ENCODE measurements at places on chromosomes 4 and X.

GRCh38 chrX:50000937-50001542, 78.6 kb downstream of the CLCN5 start:
- no peak for DNase-seq

DNA sequence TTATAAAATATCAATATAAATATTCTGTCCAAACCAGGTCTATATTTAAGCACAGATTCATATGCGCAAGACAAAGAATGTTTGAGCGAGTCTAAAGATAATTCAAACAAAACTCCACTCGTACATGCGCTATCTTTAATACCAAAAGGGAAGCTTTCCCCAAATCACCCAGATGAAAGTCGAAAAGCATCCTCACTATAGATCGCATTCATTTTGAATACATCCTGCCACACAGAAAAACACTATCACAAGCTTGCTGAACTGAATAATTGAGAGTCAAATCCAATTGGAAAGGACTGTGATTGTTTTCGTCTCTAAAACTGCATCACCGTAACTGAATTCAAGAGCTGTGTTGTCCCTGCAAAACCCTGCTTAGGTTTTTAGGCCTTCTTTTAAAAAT, 685 bp downstream of the TASL start:
- no peak for DNase-seq

GRCh38 chrX:129553619-129554288, 13.7 kb downstream of the OCRL start:
- DNase-seq, result no peak

- DNase-seq, result no peak
Observed at GRCh38 chr4:115781528-115782146, 668.2 kb upstream of the NDST4 start.

DNA sequence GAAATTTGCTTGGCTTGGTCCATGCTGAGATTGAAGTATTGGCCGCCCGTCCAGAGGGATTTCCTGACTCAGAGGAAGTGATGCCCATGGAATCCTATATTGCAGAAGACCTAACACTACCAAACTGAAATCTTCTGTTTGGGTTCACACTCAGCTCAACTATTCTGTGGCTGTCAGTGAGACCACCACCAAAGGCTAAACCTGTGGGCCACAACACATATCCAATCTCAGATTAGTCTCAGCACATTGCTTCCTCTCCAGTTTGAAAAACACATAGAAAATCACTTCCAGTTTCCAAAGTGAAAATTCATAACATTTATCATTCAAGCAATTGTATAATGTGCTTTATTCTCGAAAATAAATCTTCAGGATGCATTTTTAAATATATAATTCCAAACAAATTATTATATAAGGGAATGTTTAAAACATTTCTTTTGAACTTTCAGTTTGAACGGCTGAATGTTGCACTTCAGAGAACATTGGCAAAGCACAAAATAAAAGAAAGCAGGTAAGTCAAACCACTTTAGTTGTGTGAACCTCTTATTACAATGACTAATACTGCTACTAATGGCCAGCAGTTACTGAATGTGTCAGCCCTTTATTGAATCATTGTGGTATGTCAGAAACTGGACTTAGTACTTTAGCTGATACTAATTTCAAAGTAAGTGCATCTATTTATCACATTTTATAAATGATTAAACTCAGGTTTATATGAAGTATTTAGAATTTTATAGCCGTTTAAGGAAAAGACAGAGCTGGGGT, 37.0 kb downstream of the GUCY1A1 start:
- DNase-seq, result no peak

- no peak for DNase-seq
Observed at GRCh38 chrX:31497086-31497485, 425.2 kb upstream of the FTHL17 start.

DNA sequence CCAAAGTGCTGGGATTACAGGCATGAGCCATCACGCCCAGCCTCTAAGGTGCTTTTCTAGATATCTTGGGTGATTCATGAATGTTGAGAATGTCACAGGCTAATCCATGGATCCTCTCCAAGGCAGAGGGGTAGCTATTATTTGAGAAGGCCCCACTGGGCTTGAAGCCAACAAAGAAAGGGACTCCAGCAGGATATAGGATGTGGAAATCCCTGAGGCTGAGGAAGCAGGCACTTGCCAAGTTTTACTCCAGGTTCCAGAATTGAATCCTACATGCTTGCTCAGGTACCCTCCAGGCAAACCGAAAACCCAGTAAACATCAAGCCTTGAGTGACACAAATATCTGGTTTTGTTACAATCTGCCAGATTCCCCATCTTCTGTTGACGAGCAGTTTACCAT, 15.8 kb downstream of the NLGN3 start:
- DNase-seq, result no peak

DNA sequence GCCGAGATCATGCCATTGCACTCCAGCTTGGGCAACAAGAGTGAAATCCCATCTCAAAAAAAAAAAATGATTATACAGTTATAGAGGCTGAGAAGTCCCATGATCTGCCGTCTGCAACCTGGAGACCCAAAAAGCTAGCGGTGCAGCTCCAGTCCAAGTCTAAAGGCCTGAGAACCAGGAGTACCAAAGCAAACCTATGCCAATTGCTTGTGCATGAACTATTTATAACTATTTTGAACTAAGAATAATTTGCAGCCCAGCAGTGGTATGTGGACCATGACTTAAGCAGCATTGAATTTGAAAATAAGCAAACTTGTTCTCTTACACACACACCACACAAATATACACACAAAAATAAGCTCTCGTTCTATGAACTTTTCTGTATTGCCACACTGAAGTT, 51.8 kb downstream of the TASL start:
- DNase-seq, result no peak

DNA sequence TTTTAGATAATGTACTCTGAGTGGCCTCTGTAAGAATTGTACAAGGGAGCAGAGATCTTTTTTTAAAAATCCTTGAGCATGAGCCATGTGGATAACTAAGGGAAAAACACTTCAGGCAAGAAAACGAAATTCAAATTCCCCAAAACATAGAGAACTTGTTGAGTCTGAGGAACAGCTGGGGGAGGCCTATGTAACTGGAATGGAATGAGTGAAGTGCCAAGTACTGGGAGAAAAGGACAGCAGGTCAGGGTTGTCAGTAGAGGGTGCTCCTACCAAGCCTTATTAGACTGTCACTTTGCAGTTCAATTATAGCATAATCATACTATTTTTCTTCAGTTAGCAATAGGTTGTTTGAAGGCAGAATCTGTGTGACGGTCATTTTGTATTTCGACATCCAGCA, 135.1 kb downstream of the ARHGAP6 start:
- DNase-seq, result no peak

- no peak for DNase-seq
Observed at GRCh38 chr4:145168581-145169187, 11.7 kb downstream of the OTUD4 start.

DNA sequence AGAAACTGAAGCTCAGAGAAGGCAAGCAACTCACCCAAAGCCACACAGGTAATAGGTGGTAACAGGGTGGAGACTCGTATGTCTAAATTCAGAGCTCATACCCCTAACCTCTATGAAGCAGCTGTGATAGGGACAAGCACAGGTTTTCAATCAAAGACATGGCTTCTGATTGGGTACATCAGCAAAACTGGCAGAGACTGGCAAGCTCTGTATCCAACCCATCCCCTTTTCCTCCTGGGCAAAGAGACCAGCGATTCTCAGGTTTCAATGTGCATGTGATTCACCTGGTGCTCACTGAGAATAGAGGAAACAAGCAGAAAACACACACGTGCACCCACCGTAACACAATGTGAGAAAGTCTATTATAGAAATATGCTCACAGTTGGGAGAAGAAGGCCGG, 153.0 kb downstream of the SMIM20 start:
- DNase-seq, result no peak

DNA sequence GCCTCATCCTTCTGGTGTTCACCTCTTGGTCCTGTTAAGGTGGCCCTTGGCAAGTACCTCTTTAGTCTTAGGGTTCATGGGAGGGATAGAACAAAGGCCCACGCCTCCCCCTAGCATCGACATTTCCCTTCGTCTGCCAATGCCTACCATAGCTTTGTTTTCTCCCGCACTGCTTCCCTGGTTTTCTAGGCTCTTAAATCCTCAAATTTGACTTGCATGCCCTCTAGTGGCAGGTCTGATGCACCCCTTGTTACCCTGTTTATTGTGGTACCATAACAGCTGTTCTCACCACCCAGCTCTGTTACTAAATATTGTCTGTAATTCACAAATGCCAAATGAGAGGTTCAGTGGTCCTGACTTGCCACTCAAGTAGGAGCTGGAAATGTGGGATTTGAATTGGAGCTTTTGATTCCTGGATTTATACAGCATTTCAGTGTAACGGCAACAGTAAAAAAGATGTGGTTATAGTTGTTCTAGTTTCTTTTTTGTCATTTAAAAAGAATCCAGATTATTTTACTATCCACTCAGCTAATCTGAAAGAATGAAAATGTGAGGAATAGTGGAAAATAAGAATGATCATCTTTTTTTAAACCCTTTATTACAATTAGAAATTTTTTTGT, 100.1 kb downstream of the REPS2 start:
- peak; percentile 24 for DNase-seq

- DNase-seq, result peak; percentile 51
Observed at GRCh38 chrX:69285401-69285877, 120.2 kb upstream of the PJA1 start.

- DNase-seq, result no peak
Observed at GRCh38 chrX:21799767-21800166, 39.6 kb upstream of the MBTPS2 start.

DNA sequence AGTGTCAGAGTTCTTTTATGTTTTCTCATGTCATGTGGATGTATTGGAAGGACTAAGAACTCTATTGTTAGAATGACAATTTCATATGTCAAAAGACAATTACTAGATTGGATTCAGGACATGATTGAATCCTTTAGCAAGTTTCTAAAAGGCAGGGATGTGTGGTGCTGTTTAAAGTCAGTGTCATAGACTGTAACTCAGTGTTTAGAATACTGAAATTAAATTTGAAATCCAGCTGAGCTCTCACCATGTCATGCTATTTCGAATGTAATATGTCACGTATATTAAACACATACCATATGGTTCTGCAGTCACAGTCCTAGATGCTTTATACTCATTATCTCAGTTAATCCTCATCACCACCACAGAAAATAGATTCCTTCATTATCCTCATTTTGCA, 7.8 kb downstream of the GUCY1B1 start:
- DNase-seq, result no peak

DNA sequence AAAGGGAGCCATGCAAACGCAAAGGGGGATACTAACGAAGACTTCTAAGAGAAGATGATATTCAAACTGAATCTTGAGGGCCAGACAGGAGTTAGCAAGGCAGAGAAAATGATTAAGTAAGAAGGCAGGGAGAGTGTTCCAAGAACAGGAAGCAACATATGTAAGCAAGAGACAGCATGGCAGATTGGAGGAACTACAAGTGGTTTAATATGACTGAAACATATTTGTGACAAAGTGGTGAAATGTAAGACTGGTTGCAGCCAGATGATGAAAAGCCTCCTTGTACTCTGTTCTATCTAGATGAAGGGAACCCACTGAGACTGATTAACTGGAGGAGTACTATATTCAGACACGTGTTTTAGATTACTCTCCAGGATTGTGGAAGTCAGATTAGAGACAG, 116.6 kb upstream of the DIAPH2 start:
- DNase-seq, result no peak

- DNase-seq, result no peak
Observed at GRCh38 chr4:146283758-146284651, 69.7 kb downstream of the REELD1 start.

- DNase-seq, result no peak
Observed at GRCh38 chrX:56797574-56798338, 68.7 kb downstream of the NBDY start.

GRCh38 chr4:121551881-121552280, 144.9 kb downstream of the ANXA5 start:
- DNase-seq, result no peak

DNA sequence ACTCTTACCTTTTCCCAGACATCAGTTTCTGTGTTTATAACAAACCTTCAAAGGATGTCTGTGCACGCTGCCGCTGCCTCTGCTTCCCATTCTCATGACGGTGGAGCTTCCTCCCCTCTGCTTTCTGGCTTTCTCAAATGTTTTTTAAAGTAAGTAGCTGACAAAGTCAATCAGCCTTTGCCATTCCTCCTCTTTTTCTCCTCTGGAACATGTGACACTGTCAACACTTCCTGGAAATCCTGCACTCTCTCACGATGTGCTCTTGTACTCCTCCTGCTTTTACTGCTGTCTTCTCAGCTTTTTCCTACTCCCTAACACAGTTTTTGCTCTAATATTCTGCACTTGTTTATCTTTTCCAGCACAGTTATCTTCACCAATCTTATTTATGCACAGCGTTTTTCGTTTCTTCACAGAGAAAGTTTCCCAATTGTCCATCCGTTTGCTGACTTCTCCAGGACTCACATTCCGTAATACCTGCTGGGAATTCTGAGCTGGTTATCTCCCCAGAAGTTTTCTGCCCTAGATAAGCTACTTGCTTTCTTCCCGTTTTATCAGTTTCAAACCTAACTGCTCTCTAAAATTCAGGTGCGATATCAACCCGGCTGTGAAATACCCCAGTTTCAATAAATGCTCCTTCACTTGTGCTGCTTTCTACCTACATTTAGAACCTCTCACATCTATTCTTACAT, 465.6 kb upstream of the AGA start:
- DNase-seq, result no peak

DNA sequence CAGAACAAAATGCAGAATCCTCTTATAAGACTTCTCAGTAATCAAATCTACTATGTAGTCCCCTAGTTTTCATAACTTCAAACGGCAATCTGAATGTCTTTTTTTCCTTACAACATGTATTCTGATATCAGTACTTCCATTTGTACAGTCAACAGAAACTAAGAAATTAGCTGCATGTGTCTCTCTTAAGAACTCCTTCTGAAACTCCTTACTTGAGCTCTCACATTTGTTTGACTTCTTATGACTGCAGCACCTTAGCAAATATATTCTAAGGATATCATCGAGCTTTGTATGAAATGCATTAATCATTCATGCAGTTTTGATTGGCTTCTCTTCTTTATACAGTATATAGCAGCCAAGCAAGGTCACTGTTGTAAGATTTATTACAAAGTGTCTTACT, 77.0 kb downstream of the TMEM47 start:
- DNase-seq, result no peak

GRCh38 chr4:107151173-107151572, 115.1 kb upstream of the DKK2 start:
- no peak for DNase-seq

- peak; percentile 54 for DNase-seq
Observed at GRCh38 chrX:154458116-154458953, at the start of gene PLXNA3. Gene PLXNA3 (plus strand): TSS chrX:154458281. CDS start chrX:154460184, 1,903 bp downstream.

GRCh38 chr4:177242651-177243286, 66.9 kb upstream of the NEIL3 start:
- DNase-seq, result no peak

- DNase-seq, result peak; percentile 54
Observed at GRCh38 chrX:75522565-75523431, at the start of gene ZDHHC15. Gene ZDHHC15 (minus strand): TSS chrX:75523037. CDS start chrX:75523024, 13 bp downstream.

GRCh38 chrX:20362268-20363267, 95.9 kb upstream of the RPS6KA3 start:
- DNase-seq, result no peak

DNA sequence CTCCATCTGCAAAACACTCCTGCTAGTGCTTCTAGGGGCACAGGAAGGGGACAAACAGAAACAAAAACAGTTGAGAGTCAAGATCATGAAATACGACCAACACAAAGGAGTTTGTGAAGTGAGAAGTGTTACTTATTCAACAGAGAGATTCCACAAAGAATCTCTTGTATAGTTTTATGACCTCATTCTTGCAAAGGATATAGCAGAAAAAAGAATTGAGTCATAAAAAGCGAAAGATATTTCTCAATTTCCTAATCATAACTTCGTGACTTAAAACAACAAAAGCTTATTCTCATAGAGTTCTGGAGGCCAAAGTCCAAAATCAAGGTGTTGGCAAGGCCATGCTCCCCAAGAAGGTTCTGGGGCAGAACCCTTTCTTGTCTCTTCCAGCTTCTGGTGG, 40.7 kb downstream of the TIGD4 start:
- no peak for DNase-seq
